ENCODE measurements at places on chromosomes 1 and 21.

GRCh38 chr1:186871784-186872183 lies 43.0 kb downstream of the PLA2G4A start:
- no peak for DNase-seq

- DNase-seq, result peak; percentile 52
Observed at GRCh38 chr1:21552715-21553114, 43.5 kb downstream of the ALPL start.

DNA sequence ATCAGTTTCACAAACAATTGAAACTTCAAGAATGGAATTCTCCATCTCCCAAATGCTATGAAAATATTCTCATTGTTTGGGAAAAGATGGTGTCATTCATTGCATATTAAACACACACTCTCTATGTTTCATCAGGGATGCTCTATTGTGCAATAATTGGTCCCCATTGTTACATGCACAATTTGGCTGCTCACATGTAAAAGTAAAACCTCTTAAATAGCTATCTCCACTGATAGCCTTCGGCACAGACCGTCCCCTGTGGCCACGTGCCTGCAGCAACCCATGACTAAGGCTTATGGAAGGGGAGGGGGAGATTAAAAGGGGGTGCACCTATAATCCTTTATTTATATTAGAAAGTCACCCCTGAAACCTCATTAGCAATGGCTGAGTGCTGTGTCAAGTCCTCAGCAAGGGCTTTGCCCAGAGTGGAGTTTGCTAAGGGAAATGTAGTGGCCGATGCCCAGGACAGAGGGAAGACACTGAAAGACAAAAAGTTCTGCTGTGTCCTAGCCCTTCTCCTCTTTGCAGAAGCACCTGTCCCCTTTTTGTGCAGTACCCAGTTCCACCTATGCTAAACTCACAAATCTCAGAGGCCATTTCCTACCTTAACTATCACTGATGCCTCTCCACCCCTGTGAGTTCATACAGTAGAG lies 309.6 kb upstream of the ESRRG start:
- DNase-seq, result no peak

- peak; percentile 80 for DNase-seq
Observed at GRCh38 chr1:197486946-197487345, 218.9 kb downstream of the CRB1 start.

DNA sequence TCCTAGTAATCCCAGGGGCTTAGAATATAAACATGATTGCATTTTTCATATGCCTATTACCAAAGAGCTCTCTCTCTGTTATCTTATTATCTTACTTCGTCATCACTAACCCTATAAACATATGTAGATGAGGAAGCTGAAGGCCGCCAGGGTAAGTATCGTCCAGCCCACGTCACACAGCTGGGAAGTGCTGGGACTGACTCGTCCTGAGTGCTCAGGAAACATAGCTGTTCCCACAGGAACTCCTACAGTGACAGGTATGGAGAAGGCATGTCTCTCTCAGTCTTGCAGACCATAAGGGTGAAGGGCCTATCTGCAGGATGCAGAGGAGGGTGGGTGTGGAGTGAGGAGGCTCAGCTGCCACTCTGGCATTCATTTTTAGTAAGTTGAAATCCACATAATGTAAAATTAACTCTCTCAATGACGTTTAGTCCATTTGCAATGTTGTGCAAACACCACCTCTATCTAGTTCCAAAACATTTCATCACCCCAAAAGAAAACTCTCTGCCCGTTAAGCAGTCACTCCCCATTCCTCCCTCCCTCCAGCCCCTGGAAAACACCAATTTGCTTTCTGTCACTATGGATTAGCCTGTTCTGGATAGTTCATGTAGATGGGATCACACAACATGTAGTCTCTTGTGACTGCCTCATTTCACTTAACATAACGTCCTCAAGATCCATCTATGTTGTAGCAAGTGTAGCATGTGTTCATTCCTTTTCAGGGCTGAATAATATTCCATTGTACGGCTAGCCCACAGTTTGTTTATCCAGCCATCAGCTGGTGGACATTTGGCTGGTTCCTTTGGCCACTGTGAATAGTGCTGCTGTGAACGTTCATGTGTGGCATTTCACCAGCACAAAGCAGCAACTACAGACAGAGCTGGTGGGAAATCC lies 68.3 kb downstream of the TCP10L start:
- DNase-seq, result no peak

DNA sequence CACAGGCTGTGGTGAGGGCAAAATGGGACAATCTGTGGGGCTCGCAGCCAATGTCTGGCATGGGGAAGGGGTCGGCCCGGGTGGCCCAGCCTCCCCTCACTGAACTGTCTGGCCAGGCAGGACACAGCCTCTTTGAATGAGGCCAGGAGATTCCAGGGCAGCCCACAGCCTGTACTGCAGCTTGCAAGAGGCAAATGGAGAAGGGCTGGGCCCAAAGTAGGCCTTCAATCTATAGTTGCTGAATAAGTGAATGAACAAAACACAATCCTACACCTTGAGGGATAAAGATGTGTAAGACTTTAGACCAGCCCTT lies 23.2 kb downstream of the SLC27A3 start:
- DNase-seq, result no peak

- DNase-seq, result no peak
Observed at GRCh38 chr21:39066829-39067780, 116.1 kb downstream of the PSMG1 start.

- DNase-seq, result no peak
Observed at GRCh38 chr1:101005871-101006270, 19.7 kb downstream of the DPH5 start.

DNA sequence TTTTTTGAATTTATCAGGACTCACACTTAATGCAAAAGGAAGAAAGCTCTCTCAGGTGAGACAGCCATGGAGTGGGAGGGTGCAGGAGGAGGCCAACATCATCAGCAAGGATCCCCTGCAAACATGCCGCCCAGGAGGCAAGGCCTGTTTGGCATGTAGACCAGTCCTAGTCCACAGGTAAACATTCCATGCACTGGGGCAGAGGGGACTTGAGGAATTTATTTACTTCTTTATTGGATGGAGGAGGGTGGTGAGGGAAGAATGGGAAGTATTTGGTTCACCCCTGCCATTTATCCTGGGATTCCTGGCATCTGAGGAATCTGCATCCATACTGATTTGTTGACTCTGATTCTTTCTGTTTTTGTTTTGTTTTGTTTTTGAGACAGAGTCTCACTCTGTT lies 1.5 kb upstream of the UQCRHL start:
- DNase-seq, result no peak

GRCh38 chr1:19715334-19716203 lies 50.9 kb downstream of the HTR6 start:
- DNase-seq, result peak; percentile 99

GRCh38 chr1:111843177-111843576 lies 87.5 kb downstream of the DDX20 start:
- DNase-seq, result no peak

GRCh38 chr1:116514708-116515525 lies 55.9 kb downstream of the CD58 start:
- DNase-seq, result no peak

- DNase-seq, result peak; percentile 67
Observed at GRCh38 chr1:58901008-58901407, 117.2 kb upstream of the JUN start.

DNA sequence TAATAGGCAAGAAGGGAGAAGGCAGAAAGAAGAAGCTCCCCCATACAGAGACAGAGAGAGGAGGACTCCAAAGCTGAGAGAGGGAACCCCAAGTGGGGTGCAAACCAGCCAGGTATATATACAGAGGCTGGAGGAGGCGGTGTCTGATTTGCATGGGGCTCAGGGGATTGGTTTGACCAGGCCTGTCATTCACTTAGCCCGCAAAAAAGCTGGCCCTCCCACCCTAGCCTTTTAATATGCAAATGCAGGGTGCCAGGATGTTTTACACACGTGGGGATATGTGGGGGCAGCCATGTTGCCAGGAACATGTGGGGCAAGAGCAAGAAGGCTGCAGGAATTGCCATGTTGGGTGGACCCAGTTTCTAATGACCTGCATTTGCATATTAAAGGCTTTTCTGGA lies 37.0 kb upstream of the TENT5B start:
- DNase-seq, result peak; percentile 22

DNA sequence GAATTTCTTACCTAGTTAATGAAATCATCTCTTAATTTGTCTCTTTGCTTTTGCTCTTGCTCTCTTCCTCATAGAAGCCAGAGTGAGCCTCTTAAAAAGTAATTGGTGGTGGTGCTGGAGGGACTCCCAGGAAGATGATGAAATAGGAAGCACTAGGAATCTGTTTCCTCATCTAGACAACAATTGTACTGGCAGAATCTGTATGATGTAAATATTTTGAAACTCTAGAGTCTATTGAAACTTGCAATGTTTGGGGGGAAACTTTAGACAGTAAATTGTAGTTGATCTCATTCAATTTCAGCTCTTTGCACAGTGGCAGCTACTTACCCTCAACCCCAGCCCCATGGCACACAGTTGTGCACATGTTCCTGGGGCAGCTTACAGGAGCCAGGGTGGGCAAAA lies 10.6 kb downstream of the RGSL1 start:
- DNase-seq, result no peak

DNA sequence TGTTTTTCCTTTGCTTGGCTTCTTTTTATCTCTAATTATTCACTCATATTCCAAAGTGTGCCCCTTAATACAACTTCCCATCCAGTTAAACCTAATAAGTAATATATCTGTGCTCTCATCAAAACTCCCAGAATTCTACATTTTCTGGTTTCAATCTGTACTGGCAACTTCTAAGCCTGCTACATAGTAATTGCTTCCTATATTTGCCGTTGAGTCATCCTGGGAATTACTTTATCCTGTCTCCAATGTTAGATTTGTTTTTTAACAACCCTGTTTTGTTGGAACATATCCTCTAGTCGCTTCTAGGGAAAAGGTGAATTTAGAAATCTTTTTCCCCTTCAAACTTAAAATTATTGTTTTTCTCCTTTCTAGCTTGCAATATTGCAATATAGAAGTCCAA lies 620.5 kb upstream of the PKN2 start:
- DNase-seq, result no peak

GRCh38 chr1:62389531-62389930 lies 47.3 kb upstream of the USP1 start:
- DNase-seq, result no peak

GRCh38 chr1:243667591-243667990 lies 182.5 kb downstream of the AKT3 start:
- DNase-seq, result no peak

- DNase-seq, result no peak
Observed at GRCh38 chr1:209057901-209058300, 525.6 kb upstream of the CAMK1G start.

GRCh38 chr1:53561503-53562105 lies 102.4 kb downstream of the DMRTB1 start:
- DNase-seq, result no peak

DNA sequence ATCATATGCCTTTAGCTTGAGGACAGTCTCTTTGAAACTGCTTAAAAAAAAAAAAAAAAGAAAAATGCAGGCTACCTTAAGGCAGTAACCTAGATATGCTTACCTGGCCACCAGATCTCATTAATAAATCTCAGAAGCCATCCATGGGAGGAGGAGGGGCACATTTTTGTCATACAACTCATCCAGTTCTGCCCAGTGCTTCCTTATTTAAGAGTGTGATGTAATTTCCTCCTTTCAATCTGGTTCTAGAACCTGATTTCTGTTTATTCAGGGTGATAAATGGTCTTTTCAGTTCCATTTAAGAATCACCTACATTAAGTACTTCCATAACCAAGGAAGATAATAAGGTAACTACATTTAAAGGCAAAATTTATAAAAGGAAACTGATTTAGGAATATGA lies 6.1 kb downstream of the ERRFI1 start:
- no peak for DNase-seq

DNA sequence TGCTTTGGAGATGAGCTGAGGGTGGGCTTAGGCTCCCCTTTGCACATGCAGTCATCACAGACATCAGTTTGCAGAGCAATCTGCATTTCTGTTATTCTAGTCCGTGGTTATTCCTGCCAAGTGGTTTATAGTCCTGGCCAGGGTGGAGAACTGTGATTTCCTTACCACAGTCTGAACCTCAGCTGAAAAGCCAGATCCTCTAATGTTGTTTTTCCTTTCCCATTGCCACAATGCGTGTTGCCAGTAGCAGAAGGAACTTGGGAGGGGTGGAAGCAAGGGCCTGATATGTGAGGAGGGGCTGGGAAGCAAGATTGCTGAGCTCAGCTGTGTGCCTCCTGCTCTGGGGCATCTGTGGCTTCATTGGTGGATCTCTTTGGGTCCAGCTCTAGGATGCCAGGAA lies 18.0 kb upstream of the ST3GAL3 start:
- no peak for DNase-seq

- DNase-seq, result peak; percentile 15
Observed at GRCh38 chr1:4585216-4585615, 69.2 kb upstream of the AJAP1 start.

GRCh38 chr21:42149656-42150473 lies 69.1 kb upstream of the ABCG1 start:
- DNase-seq, result no peak

DNA sequence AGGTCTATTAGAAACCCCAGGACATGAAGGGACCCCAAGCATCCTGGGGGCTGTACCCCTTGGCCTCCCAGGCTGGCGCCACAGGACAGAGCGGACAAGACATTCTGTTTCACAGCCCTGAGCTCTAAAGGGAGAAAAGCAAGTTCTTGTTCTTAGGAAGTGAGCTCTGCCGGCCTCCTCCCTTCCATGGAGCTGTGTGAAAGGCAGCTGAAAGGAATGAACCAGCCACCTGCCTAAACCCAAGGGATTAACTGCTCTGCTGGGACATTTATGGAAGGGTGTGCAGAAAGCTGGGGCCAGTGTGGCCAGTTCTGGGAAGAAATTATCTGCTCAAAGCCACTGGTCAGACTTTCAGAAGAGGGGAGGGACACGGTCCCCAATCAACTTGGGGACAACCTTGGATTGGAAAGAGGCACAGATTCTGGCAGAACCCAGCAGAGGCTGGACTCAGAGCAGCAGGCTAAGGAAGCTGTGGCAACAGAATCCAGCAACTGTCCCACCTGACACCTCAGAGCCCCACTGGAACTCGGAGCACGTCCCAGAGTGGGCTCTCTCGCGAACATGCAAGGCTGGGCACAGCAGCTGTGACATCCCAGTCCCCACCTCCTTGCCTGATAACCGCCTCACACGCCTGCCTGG lies 2.1 kb downstream of the KLHL21 start:
- DNase-seq, result peak; percentile 78

GRCh38 chr1:244157731-244158438 lies 106.8 kb downstream of the ZBTB18 start:
- no peak for DNase-seq

GRCh38 chr1:214485151-214485550 lies 66.3 kb downstream of the PTPN14 start:
- DNase-seq, result no peak

DNA sequence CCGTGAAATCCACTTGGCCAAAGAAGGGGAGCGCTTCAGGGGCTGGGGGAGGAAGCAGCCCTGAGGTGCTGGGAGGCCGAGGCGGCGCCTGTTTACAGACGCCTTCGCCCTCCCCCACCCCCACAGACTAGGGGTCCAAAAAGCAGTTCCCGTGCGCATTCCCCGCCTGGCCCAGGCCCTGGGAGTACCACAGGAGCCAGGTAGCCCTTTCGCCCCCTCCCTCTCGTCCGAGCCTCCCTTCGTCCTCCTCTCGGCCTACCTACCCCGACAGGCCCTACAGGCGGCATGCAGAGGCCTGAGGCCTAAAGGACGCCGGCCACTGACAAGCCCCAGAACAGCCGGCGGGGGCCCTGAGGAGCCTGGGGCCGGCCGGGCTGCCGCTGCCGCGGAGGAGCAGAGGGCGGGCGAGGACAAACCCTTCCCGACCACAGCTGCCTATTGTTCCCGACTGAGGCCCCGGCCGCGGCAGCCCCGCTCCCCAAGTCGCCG lies 522 bp downstream of the RC3H1 start:
- peak; percentile 66 for DNase-seq
